Common myeloid progenitor, CD34-positive (primary cell): ENCODE measurements at places on chromosomes 2 and 18.

- no peak for DNase-seq
Observed at GRCh38 chr18:811892-812375, at the start of gene YES1. Gene YES1 (minus strand): TSS chr18:812242. CDS start chr18:756827, 55,415 bp downstream.

GRCh38 chr2:109558076-109558882 lies 55.5 kb downstream of the SEPTIN10 start:
- DNase-seq, result peak; percentile 90

- DNase-seq, result no peak
Observed at GRCh38 chr18:1993866-1994265, 577.4 kb downstream of the METTL4 start.

GRCh38 chr18:36295880-36296301 lies 1.6 kb upstream of the FHOD3 start:
- no peak for DNase-seq

DNA sequence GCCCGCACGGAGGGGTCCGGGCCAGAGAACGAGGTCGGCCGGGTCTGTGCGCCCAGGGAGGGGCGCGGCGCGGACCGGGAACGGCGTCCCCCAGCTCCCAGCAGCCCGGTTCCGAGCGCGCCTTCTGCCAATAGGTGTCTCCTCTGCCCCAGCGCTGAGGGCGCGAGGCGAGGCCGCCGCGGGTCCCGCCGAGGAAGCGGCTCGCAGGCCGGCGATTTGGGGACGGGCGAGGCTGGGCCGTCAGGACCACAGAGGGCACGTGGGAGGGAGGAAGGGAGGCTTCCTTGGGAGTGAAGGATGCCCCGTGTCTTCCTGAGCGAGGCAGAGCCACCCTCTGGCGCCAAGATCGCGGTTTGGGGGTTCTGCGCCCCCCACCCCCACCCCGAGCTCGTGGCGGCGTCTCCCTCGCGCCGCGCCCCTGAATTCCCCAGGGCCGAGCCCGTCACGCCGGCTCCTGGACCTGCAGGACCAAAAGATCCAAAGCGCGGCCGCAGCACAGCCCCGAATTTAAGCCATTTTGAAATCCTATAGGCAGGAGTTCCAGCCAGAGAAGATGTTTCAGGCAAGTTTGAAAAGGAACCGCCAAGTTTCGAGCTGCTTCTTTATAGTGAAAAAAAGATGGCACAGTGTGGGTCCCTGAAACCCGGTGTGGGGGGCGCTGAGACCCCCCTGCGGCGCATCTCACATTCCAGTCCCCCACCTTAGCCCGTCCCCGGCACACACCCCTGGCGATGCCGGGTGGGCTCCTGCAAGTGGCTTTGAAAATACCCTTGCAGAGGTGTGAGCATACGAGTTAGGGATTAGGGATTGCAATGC lies 909 bp downstream of the NFATC1 start:
- DNase-seq, result no peak

DNA sequence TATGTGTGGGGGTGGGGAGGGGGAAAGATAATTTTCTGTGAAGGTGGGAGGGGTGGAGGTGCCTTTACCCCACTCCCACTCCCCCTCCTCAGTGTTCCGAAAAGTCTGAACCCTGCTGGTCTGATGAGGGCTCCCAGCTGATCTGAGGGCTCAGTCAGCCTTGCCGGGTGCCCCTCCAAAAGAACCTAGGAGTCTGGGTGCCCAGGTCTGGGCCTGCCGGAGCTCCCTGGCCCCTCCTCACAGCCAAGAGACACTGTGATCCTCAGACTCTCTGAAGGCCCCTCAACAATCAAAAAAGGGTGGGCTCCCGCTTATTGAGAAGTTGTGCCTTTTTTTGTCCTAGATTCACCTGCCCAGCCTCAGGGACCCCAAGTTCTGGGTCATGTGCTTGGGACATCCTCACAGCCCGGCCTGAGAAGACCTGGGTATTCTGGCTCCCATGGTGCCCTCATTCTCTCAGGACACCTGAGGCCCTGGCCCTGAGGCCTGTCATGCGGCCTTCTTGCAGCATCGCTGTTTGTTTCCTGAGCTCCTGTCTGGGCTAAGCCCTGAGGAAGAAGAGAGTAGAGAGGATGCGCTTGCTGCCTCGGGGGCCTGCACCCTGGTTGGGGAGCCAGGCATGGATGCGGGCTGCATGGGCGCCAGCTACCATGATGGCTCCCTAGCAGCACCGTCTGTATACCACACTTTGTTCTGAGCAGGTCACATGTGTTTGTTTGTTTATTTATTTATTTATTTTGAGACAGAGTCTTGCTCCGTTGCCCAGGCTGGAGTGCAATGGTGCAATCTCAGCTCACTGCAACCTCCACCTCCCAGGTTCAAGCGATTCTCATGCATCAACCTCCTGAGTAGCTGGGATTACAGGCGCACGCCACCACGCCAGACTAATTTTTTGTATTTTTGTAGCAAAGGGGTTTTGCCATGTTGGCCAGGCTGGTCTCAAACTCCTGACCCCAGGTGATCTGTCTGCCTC lies 44.0 kb downstream of the SDC1 start:
- DNase-seq, result no peak

DNA sequence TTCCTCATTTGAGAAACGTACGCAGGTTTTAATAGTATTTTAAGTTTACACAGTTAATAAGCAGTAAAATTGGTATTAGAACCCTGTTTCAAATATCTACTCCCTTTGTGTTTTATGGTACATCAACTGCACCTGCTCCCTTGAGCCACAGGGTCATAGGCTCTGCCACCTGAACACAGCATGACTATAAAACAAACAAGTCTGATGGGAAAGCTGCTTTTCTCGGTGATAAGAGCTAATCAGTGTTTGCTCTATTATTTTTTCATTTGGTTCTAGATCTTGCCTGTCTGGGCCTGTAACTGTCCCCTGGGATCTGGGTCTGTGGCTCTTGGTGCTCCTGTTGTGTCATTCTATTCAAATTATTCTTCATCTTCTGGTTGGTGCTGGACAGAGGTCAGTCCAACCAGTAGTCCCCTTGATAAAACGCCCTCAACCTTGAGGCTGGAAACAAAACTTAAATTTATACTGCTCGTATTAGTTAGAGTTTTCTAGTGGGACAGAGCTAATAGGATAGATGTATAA lies 314.8 kb upstream of the LRP1B start:
- no peak for DNase-seq
